ENCODE measurements at places on chromosomes 1 and 21. TPM values are rescaled to one million over a fixed set of nuclear protein-coding genes. Genes with fewer than 3 reads are reported as not detected.

DNA sequence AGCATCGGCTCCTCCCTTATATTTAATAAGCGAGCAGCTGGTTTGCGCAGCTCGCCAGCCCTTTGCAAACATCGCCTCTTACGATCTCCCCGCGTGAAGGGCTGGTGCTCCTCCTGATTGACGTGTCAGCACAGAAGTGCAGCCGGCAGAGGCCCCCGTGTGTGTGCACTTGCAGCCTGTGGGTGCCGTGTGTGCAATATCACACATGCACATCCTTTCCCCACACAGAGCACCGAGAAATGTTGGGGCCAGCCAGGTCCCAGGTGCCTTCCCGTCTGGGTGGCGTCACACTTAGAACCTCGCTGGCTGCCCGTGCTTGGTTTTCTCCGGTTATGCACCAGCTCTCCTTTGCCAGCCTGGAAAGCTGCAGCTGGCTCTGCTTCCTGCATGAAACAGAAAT lies 126.6 kb upstream of the AJAP1 start:
- peak; percentile 38 for DNase-seq

GRCh38 chr1:226029093-226029496 lies 30.0 kb upstream of the SDE2 start:
- no peak for DNase-seq

DNA sequence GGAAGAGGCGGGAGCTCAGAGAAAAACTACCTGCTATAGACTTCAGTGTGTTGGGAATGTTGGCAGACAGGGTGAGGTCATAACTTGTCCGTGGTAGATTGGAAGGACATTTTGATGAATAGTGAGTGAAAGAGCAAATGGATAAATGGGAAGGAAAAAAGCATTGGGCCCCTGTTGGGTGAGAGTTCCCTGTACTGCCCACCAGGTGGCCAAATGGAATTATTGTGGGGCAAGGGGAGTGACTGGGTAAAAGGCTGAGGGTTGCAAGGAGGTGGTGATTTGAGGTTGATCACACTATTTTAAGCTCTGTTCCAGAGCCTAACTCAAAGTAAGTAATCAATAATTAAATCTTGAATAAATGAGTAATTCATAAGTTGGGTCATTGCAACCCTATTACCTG lies 60.4 kb downstream of the MRPS6 start:
- DNase-seq, result no peak

DNA sequence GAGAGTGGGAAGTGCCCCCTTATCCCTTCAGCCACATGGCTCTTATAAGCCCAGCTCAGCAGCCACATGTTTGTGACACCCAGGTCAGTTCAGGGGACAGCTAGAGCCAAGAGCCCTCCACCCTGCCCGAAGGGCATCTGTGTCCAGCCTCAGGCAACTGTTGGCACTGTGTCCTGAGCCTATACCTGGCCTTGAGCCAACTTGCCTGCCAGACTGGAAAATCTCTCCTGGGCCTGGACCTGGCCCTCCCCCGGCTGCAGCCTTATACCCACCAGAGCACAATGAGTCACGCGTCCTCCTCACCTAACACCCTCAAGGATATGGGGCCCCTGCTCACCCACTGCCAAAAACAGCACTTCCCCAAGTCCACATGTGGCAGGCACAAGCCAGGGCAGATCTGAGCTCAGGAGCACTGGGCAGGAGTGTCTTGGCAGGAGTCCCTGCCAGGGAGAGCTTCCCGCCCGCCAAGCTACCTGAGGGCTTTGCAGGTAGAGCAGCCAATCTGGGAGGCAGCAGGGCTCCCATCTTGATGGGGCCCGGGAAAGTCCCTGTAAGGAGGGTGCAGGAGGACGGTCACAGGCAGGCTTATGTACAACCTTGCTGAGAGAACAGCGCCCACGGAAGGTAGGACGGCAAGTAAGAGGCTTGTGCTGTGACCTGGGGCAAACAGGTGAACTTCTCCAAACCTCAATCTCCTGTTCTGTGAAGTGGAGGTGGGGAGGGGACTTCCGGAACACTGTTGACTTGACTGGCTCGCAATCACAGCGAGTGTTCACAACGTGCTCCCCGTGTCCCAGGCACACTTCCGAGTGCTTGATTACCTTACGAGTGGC lies 19.8 kb upstream of the HSPG2 start:
- DNase-seq, result no peak

DNA sequence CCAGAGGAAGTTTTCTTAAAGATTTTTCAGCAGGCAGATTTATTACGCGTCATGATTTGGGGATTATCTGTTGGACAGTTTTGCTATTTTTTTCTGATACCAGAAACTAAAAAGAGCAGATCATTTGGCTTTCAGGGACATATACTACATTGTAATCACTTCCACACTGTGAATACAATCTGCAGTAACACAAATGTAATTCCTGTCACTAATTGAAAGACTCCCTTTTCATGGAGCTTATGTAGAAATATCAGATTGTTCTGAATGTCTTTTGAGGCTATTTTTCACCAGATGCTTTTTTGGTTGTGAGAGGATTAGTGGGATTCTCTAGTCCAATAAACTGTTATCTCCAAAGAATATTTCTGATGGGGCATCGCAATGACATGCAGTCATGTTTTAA lies 464.2 kb downstream of the DISC1 start:
- DNase-seq, result no peak

DNA sequence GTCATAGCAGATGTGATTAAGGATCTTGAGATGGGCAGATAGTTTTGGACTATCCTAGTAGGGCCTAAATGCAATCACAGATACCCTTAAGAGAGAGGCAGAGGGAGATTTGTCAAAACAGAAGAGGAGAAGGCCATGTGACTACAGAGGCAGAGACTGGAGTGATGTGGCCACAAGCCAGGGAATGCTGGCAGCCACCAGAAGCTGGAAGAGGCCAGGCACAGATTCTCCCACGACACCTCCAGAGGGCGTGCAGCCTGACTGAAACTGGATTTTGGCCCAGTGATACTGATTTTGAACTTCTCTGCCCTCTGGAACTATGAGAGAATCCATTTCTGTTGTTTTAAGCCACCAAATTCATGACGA lies 52.1 kb upstream of the EPS8L3 start:
- no peak for DNase-seq

DNA sequence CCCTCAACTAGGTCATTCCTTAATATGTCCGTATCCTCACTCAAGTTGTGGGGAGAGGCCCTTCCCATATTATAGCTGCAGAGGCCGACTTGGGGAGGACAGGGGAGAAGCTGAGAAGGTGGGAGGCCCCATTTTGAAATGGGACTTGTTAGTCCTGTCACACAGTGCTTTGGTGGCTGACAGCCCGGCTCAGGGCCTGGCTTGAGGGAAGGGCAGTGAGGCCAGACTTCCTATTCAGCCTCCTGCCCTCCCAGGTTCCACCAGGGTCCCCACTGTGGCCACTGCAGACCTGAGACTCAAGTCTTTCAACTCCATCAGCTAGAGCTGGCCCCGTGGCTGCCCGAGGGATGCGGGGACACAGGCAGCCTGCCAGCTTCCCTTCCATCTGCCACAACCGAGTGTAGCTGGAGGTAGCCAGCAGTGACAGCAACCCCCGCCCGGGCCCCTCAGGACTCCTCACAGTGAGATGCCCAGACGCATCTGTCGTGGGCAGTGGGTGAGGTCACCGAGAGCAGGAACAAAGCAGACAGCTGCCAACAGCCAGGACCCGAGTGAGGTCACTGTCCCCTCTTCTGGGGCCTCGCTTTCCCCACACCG lies 36.9 kb downstream of the SIM2 start:
- DNase-seq, result no peak

GRCh38 chr1:47181955-47182675 lies 7.7 kb downstream of the PDZK1IP1 start:
- no peak for DNase-seq

DNA sequence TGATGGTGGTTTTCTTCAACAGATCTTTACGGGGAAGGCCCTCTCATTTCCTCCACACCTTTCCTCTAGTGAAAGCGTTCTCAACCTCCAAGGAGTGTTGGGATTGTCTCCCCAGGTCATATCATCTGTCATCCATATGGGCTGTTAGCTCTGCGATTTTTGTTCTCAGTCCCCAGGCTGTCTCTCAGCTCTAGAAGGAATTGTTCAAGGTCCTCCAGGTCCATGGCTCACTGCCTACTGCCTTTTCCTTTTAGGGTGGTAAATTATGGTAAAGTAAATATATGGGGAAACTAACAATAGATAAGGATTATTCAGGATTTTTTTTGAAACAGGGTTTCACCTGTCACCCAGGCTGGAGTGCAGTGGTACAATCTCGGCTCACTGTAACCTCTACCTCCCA lies 37.6 kb downstream of the ELF3 start:
- DNase-seq, result no peak

- no peak for DNase-seq
Measured at GRCh38 chr1:215076322-215076721, 6.2 kb upstream of the KCNK2 start.

GRCh38 chr1:112872551-112872962 lies 83.4 kb downstream of the SLC16A1 start:
- no peak for DNase-seq

DNA sequence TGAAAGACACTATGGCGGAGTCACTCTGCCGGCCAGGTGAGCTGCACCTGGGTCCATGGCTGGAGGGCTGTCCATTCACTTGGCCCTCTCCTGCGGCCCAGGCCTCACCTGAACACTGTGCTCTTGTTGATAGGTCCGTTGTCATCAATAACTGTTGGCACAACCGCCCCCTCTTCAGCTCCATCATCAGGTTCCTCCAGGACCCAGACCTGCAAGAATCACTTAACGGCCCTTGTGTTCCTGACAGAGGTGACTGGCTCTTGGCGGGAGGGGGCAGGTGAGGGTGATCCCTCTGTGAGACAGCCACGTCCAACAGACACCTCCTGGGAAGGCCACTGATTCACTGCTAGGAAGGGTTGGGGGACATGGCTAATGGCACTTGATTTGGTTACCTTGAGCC lies 54.9 kb downstream of the INAVA start:
- DNase-seq, result no peak

DNA sequence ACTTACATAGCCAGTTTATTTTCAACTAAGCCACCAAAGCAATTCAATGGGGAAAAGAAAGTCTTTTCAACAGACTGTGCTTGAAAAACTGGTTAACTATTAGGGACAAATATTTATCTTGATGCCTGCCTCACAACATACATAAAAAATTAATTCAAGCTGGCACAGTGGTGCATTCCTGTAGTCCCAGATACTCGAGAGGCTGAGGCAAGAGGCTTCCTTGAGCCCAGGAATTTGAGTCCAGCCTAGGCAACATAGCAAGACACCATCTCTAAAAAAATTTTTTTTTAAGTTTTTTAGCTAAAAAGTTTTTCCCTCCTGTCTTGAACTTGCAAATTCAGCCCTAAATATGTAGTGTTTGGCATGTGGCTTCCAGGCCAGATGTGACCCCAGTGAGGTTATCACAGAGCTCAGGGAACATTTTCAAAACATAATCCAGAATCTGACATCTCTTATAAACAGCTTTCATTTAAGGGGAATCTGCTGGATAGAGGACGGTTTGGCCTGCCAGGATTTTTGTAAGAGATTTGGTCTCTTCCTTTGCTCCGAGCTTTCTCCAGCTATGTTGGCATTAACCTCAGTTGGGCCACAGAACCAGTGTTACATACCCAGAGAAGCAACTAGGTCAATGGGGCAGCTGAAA lies 46.4 kb downstream of the COL6A1 start:
- no peak for DNase-seq

DNA sequence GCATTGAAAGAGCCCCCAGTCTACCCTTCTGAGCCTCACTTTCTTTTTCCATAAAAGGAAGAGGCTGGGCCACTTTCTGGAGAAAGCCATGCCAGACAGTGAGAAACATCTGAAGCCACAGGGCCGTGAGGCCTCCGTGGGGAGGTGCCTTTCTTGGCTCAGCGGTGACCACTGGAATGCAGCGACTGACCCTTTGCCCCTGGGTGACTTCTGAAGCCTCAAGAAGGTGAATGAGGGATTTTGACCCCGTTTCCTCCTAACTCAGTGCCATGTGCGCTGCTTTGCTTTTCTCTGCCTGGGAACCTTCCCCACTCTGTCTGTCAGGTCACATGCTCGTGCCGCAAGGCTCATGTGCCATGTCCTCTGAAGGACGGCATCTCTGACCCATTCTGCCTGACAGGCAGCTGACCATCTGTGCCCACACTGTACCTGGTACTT lies 44.7 kb upstream of the A3GALT2 start:
- no peak for DNase-seq

- DNase-seq, result no peak
Measured at GRCh38 chr21:46459356-46460112, 843 bp downstream of the DIP2A start.

DNA sequence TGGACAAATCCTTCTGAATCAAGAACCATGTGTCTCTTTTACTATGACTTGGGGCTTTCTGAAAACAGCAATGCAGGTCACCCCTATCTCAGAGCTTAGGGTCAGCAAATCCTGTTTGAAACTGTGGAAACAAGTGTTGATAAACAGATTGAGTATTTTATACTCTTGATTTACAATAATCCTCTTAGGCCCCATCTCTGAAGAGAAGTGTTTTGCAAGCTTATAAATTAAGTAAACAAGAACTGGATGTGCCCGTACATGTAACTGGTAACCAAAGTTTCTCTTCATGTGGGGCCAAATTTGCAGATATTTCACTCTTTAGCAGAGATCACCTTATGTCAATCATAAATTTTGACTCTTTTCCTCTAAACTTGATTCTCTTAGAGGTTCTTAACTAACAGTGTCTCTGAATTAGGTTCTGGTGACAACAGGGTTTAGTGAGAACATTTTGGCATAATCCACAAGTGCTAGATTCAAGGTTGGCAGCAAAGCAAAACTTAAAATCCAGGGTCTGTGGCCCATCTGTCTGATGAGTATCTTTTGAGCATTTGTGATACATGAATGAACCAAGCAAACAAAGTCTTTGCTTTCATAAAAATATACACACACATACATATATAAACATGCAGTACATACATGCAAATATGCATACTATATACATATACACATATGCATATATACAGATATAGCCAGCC lies 183.0 kb upstream of the HOOK1 start:
- no peak for DNase-seq

- DNase-seq, result no peak
Measured at GRCh38 chr1:245370175-245370825, 215.5 kb downstream of the KIF26B start.

GRCh38 chr1:207847116-207847515 lies 63.8 kb downstream of the CD34 start:
- DNase-seq, result no peak

DNA sequence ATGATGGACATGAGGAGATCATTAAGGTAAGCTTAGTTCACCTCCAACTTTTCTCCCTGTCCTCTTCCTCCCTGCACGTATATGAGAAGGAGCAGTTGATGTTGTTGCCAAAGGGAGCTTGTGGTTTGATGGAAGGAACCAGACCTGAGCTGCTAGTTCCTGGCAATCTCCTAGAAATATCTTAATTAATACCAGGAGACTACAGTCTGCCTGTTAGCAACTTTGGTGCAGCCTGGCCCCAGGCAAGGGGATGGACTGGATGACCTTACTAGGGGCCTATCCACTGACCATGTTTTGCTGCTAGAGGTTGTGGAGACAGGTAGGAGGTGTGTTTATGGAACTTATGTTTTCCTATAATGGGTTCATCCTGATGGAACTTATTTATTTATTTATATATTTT lies 22.6 kb downstream of the TUFT1 start:
- no peak for DNase-seq

- no peak for DNase-seq
Measured at GRCh38 chr1:173134800-173135199, 72.3 kb downstream of the TNFSF4 start.

The RCSD1 gene
- total RNA-seq, result 4.5 TPM

The LRRC38 gene
- total RNA-seq, result not detected

The AADACL4 gene
- total RNA-seq, result not detected

The OR2G6 gene
- not detected for total RNA-seq

The ZNF683 gene
- not detected for total RNA-seq

The GJA5 gene
- total RNA-seq, result 1.6 TPM

The GPR3 gene
- 0.41 TPM for total RNA-seq

The MKNK1 gene
- 7.7 TPM for total RNA-seq

The GUCA2B gene
- not detected for total RNA-seq

The GSTM2 gene
- 18.8 TPM for total RNA-seq

The CD34 gene
- 0.82 TPM for total RNA-seq

The SMPDL3B gene
- 0.82 TPM for total RNA-seq

All from frontal cortex (tissue), 4 donors.